ENCODE measurements at places on chromosomes 16 and 17.

DNA sequence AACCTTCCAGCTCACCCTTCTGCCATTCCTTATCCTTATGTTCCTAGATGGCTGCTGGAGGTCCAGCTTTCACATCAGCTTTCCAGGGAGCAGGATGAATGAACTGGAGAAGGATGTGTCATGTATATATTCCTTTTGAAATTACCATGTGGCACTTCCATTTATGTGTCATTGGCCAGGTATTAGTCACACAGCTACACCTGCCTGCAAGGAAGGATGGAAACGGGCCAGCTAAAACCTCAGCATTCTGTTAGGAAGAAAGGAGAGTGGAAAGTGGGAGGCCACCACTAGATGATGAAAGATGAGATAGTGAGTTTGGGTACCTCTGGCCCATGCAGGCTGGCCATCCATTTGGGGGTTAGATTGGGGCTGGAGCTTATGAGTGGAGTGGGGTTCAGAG, 67.5 kb downstream of the KSR1 start:
- DNase-seq, result no peak

- DNase-seq, result no peak
Measured at GRCh38 chr16:30490210-30490609, 17.7 kb downstream of the ITGAL start.

GRCh38 chr16:72430121-72430520, 258.2 kb upstream of the PMFBP1 start:
- no peak for DNase-seq

DNA sequence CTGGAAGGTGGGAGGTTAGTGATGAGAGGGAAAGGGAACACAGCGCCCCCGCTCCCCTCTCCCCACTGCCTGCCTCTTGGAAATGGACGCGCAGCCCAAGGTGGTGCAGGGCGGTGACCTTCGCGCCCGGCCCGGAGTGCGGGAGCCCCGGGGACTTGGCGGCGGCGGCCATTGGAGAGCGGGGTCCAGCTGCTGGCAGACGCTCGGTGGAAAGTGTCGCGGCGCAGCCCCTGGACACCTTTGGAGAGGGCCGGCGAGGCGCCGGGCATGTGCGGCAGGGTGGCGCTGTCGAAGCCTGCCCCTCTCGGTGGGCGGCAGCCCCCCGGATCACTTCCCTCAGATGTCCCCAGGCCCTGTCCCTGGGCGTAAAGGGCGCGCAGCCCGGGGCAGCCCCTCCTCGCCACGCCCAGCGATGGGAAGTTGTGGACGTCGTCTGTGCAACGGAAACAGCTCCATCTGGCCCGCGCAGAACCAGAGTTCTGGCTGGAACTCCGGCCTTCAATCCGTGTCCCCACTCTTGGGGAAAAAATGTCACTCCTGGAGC, 16.7 kb downstream of the SALL1 start:
- no peak for DNase-seq

DNA sequence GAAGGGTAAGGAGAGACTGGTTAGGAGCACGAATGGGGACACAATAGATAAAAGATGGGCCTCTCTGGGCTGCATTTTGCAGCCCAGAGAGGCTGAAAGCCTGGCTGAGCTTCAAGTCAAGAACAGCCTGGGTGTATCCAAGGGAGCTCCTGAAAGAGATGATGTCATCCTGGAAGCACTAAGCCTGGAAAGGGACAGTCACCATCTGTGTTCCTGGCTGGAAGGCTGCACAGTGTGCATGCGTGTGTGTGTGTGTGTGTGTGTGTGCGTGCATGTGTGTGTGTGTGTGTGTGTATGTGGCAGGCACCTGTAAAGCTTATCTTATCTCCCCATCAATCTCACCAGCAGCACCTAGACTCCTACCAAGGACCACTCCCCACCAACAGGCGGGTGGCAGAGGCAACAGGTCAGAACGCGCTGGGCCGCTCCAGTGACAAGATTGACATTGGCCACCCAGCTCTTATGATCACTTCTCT, 44.1 kb downstream of the COG7 start:
- peak; percentile 92 for DNase-seq

- DNase-seq, result no peak
Measured at GRCh38 chr16:57175896-57176295, 9.9 kb downstream of the PSME3IP1 start.

- no peak for DNase-seq
Measured at GRCh38 chr16:48136547-48137360, 19.0 kb downstream of the ABCC12 start.

GRCh38 chr17:8479431-8479947, 43.8 kb downstream of the NDEL1 start:
- no peak for DNase-seq

DNA sequence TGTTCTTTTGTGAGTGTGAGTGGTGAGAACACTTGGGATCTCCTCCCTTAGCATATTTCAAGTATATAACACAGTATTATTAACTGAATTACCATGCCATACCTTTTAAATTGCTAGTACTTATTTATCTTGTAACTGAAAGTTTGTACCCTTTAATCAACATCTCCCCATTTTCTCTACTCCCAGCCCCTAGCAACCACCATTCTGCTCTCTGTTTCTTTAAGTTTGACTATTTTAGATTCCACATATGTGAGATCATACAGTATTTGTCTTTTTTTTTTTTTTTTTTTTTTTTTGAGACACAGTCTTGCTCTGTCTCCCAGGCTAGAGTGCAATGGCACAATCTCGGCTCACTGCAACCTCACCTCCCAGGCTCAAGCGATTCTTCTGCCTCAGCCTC, 117.6 kb upstream of the CACNG3 start:
- DNase-seq, result no peak

GRCh38 chr16:61435346-61435745, 600.9 kb downstream of the CDH8 start:
- DNase-seq, result no peak

GRCh38 chr17:17420082-17420481, 56.7 kb upstream of the MED9 start:
- no peak for DNase-seq

DNA sequence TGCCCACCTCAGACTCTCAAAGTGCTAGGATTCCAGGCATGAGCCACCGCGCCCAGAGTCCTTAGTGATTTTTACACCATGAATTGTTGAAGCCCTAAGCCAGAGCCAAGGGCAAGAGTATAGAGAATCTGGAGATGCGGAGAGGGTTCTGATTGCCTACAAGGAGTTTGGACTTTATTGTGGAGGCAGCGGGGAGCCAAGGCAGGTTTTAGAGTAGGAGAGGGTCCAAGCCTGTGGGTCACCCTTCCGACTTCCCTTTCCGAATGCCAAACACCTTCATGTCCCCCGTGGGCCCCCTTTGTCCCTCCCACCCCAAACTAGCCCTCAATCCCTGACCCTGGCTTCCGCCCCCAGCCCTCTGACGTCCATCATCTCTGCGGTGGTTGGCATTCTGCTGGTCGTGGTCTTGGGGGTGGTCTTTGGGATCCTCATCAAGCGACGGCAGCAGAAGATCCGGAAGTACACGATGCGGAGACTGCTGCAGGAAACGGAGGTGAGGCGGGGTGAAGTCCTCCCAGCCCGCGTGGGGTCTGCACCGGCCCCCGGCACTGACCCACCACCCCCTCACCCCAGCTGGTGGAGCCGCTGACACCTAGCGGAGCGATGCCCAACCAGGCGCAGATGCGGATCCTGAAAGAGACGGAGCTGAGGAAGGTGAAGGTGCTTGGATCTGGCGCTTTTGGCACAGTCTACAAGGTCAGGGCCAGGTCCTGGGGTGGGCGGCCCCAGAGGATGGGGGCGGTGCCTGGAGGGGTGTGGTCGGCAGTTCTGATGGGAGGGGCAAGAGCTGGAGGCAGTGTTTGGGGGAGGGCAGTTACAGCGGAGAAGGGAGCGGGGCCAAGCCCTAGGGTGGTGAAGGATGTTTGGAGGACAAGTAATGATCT, 7.1 kb downstream of the MIEN1 start:
- DNase-seq, result no peak
